CD4-positive, CD25-positive, alpha-beta regulatory T cell (primary cell): ENCODE measurements at places on chromosomes 12 and 14. TPM values are rescaled to one million over a fixed set of nuclear protein-coding genes. Genes with fewer than 3 reads are reported as not detected.

DNA sequence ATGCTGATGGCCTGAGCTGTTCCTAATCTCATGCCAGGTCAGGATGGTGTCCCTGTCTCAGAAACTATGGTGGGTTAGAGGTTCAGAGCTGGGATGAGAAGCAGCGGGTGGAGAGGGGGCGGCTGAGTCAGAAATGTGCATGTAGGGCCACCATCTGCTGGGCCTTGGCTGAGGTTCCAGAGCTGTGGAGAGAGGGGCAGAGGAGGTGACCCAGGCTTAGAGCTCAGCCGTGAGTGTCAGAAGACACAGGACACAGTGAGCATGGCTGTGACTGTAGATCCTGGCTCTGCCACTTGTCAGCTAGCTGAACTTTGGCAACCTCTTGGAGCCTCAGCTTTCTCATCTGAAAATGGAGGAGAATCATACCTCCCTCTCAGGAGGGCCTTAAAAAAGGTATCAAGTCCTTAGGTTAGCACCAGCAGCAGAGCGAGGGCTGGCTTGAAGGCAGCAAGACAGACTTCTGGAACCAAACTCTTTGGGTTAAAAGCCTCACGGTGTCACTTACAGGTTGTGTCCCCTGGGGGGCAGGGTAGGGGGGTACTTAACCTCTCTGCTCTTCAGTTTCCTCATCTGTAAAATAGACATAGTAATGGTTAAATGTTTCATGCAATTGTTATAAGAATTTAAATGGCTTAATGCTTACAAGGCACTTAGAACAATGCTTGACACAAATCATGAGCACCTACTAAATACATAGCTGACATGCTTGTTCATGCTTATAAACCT lies 34.8 kb downstream of the TMEM229B start:
- DNase-seq, result no peak

- no peak for DNase-seq
Observed at GRCh38 chr14:68846466-68846865, 53.6 kb upstream of the ZFP36L1 start.

GRCh38 chr14:36224176-36224575 lies 47.7 kb upstream of the PTCSC3 start:
- DNase-seq, result no peak

GRCh38 chr12:24500421-24500820 lies 448.5 kb downstream of the BCAT1 start:
- no peak for DNase-seq

DNA sequence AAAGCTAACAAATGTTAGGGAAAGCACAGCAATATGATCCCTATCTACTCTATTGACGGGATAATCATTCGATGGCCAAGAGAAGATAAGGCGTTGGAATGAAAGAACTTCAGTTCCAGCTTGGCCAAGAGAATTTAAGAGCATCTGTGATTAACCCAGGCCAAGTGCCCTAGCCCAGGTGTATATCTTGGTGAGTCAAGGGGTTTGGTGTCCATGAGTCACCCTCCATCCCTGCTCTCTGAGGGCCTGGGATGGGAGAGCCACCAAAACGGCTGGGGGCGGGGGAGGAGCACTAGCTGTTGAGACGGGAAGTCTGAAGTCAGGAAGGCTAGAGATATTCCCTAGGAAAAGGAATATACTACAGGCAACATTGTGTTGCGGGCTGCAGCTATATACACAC lies 13.0 kb downstream of the TBPL2 start:
- no peak for DNase-seq

DNA sequence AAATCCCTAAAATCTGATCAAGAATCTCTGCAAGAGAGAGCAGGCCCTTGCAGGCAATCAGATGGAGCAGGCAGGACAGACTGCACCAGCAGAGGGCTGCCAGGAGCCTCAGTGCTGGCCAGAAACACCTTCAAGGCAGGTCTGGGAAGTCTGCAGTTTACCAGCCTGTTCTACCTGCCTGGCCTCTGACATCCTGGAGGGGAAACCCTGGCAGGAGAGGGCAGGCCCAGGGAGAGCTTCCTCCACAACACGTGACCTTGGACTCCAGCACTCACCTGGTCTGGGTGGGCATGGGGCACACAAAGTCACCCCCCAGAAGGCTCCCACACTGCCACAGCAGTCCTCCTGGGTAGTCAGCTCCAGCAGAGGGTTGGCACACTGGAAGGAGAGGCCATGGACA lies 56.0 kb downstream of the ISCA2 start:
- DNase-seq, result no peak

DNA sequence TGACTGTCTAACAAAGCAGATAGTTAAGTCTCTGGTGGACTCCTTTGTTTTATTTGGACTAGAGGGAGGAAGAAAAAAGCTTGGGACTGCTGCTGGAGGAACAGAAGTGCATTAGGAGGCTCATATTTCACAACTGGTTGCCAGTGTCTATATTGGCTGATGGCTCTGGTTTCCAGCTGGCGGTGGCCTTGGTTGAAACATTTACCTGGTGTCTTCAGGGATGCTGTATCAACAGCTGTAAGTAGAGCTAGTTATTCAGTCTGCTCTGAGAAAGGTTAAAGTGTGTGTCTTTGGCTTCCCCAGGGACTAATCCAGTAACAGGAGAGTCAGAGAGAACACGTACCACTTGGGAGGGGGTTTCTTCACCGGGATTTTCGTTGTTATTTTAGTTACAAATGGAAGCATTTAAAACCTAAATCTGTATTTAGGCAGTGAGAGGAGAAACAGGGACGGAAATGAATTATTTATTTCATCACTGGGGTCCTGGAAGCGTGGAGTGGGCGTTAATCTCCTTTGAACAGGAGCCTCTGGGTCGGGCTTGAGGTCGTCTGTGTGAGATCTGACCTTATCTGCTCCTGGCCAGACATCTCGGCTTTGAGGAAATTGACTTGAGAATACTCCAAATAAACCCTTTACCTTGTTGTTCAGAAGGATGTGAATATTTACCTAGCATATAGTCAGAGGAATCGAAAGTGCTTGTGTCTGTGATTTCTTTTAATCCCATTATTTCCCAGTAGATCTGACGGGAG lies 149.9 kb downstream of the NRXN3 start:
- DNase-seq, result no peak

DNA sequence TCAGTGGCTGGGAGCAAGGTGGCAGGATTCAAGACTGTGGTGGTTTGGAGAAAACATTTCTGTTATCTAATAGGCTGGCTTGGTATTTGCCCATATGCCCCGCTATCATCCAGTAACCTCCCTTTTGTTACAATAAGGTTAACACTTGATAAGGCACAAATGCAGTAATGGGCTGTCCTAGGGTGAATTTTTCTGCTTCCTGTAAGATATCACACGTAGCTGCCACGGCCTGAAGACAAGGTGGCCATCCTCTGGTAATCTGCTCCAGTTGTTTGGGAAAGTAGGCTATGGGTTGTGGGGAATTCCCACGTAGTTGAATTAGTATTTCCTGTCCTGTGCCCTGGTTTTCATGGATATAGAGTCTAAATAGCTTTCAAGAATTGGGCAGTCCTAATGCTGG lies 23.1 kb downstream of the ANG start:
- DNase-seq, result no peak

- no peak for DNase-seq
Observed at GRCh38 chr12:42776396-42776795, 186.8 kb upstream of the PRICKLE1 start.

DNA sequence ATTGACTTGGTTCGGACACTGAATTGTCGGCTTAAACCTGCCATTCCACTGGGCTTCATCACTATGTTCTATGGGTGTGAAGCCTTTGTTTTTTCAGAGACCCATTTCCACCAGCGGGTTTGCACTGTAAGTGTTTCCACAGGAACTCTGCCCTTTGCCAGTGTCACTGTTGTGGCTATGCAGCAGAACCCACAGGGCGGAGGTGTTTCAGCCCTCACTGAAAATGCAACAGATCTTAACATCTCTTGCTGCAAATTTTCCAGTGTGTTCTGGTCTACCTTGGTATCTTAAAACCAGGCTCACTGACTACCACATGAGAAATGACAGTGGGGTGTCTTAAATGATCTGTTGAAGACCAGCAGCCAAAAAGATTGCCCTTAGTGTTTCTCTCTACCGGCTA lies 21.1 kb downstream of the PRKCH start:
- peak; percentile 92 for DNase-seq

GRCh38 chr14:100692256-100692655 lies 34.4 kb upstream of the DLK1 start:
- DNase-seq, result no peak

GRCh38 chr14:105124823-105125222 lies 43.8 kb downstream of the JAG2 start:
- DNase-seq, result no peak

DNA sequence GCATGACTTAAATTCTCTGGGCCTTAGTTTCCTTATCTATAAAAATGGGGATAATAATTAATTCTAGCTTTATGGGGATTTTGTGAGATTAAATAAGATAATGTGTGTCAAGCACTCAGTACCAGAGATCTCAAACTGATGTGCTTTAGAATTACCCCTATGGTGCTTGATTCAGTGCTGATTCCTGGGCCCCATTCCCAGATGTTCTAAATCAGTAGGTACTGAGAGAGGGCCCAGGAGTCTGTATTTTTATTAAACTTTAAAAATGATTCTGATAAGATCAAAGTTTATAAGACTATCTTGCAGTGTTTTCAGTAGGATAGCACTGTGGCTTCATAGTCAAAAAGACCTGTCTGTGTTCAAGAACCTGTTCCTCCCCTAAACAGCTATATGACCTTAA lies 89.1 kb upstream of the RIC8B start:
- DNase-seq, result no peak

GRCh38 chr12:62562846-62563245 lies 96.2 kb downstream of the MON2 start:
- no peak for DNase-seq

DNA sequence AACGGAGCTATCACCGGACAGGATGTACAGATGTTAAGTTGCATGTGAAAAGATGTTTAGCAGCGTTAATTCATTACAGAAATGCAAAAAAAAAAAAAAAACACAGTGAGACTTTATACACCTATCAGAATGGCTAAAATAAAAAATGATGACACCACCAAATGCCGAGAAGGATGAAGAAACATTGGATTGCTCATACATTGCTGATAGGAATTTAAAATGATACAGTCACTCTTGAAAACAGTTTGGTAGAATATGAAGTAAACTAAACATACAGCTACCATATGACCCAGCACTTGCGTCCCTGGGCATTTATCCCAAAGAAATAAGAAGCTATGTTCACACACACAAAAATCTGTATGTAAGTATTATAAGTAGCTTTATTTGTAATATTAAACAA lies 574.1 kb downstream of the SLC16A7 start:
- no peak for DNase-seq

DNA sequence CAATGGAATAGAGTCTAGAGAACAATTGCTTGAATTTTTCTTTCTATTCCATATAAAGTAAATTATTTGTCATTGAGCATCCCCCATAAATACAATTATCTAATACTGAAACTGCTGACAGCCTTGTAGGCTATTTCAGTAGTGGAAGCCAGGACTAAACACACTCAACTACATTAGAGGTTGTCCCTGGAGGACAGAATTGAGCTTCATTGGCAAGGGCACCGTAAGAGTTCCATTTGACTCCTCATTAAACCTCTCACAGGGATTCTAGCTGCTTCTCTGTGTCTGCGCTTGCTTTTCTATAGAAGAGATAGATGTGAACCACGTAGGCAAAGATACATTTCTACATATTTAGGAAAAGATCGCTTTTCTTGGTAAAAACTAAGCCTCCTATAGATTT lies 3.5 kb upstream of the PTPRO start:
- DNase-seq, result no peak

- DNase-seq, result no peak
Observed at GRCh38 chr14:29712601-29713000, 215.0 kb downstream of the PRKD1 start.

GRCh38 chr12:101238800-101239329 lies 28.8 kb upstream of the SLC5A8 start:
- no peak for DNase-seq

GRCh38 chr12:56927281-56927680 lies 6.9 kb downstream of the SDR9C7 start:
- DNase-seq, result no peak

DNA sequence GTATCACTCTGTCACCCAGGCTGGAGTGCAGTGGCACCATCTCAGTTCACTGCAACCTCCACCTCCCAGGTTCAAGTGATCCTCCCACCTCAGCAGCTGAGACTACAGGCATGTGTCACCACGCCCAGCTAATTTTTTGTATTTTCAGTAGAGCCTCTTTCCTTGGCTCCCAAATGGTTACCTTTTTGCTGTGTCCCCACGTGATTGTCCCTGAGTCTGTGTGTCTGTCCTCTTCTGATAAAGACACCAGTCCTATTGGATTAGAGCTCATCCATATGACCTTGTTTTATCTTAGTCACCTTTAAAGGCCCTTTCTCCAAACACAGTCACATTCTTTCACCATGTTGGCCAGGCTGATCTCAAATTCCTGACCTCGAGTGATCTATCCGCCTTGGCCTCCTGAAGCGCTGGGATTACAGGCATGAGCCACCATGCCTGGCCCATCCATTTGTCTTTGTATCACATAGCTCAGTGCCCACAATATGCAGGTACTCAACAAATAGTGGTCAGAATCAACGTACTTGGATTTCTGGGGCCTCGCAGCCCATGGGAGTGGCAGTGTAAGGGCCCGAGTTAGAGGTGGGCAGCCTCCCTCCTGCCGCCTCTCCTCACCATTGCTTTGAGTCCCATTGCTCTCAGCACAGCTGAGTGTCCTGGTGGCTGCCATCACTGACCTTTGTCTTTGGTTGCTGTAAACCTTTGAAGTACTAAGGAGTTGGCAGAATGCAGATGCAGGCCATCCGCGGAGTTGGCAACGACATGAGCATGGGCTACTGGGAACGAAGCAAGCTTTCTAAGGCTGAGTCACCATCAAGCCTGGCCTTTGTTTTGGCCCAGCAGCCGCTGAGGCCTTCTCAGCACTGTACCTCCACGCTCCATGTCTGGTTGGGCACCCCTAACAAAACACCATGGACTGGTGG lies 9.3 kb downstream of the TPCN1 start:
- peak; percentile 6 for DNase-seq

- no peak for DNase-seq
Observed at GRCh38 chr12:100698518-100698917, 96.1 kb upstream of the ANO4 start.

GRCh38 chr12:72288911-72289310 lies 16.7 kb downstream of the TRHDE start:
- no peak for DNase-seq

DNA sequence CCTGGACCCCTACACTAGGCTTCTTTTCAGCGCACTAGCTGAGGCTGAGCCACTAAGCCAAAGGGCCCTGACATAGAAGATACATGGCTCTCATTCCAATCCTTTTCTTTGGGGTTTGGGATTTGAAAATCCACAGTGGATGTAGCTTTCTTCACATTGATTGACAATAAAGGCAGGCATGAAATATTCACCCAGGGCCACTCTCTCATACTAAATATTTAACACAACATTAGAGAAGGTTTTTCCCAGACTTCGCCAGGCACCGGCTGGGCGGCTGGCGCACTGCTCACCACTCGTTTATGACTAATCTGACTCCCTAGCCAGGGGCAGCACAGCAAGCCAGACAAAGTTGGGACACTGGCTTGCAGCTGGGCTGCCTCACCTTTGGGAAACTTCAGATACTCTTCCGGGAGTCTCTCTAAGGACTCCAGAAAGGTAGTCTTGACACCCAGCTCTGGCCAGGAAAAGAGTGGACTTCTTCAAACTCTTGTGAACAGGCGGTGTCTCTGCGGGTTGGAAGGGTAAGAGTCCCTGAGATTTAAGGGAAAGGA lies 699 bp upstream of the HOXC11 start:
- DNase-seq, result no peak

- DNase-seq, result no peak
Observed at GRCh38 chr12:32478858-32479725, 79.7 kb downstream of the FGD4 start.

Gene VWF
- total RNA-seq, result 1.3 TPM

Gene INHBC
- not detected for total RNA-seq

Gene TMTC1
- not detected for total RNA-seq

Gene KCNC2
- not detected for total RNA-seq

Gene BCL7A
- total RNA-seq, result 2.0 TPM

Gene AQP2
- total RNA-seq, result not detected

Gene KERA
- not detected for total RNA-seq
